ENCODE measurements at places on chromosomes 7 and 10.

- DNase-seq: no peak
Observed at GRCh38 chr10:111109501-111110242, 32.8 kb downstream of the ADRA2A start.

DNA sequence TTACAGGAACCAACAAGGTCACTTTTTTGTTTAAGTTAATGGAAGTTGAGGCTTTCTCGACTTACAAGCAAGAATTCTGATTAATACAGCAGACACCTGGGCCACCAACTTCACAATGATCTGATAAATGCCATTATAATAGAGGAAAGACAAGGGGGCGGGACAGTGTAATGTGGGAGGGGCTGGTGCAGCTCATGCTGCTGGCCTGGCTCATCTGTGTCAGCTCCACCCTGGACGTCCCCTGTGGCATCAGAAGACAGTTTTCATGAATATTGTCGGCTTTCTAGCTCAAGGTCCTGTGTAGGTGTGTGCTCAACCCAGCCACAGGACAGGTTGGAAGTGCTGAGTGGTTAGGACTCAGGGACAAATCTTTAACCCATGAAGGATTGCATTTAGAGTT is 57.0 kb downstream of the MTURN start:
- DNase-seq: no peak

DNA sequence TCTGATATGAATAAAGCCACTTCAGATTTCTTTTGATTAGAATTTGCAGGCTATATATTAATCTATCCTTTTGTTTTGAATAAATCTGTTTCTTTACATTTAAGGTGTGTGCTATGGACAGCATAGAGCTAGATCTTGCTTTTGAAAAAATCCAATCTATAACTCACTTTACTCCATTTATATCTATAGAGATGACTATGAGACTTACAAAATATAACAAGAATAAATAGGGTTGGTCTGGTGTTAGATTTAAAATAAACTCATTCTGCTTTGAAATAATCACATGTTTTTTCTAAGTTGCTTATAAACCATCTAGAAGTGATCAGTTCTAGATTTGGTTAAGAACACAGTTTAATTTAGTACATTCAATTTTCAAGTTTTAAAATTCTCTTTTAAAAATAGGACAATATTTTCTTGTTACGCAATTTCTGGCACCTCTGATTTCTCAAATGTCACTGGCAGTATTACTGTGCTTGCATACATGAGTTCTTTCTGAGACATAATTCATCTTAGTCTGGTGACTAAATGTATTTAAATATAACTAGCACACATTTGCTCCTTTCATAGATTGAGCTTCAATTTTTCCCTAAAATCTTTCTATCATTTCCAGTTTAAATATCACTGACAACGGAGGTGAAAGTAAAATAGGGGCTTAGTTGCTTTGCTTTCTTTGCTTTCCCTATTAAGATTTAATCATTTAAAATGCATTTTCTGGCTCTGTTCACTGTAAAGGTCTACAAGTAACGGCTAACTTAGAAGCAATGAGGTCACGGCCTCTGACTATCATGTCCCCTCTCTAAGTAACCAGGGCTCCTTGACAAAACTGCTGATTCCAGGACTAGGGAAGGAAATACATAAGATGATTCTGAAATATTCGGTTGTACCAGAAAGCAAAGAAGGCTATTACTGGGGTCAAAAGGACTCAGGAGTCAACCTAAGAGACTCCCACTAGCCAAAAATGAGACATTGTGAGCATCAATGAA is 89.3 kb downstream of the ICA1 start:
- no peak for DNase-seq

DNA sequence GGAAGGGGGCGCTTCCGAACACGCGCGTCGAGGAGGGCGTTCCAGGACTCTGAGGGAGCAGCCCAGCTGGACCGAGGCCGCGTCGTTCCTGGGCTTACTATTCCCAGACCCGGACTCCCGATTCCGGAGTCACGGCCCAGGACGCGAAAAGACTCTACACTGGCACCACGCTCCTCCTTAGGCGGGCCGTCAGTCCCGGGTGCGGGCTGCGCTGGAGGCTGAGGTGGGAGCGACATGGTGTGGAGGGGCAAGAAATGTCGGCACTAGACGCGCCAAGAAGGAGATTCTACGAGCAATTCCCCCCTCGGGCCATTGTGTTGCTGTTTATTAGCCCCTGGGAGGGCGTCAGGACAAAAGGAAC is 584 bp upstream of the RUNDC3B start:
- DNase-seq: no peak

- no peak for DNase-seq
Observed at GRCh38 chr7:100806276-100806675, 21.0 kb downstream of the EPHB4 start.

- no peak for DNase-seq
Observed at GRCh38 chr7:155808549-155809331, 3.5 kb downstream of the SHH start.

DNA sequence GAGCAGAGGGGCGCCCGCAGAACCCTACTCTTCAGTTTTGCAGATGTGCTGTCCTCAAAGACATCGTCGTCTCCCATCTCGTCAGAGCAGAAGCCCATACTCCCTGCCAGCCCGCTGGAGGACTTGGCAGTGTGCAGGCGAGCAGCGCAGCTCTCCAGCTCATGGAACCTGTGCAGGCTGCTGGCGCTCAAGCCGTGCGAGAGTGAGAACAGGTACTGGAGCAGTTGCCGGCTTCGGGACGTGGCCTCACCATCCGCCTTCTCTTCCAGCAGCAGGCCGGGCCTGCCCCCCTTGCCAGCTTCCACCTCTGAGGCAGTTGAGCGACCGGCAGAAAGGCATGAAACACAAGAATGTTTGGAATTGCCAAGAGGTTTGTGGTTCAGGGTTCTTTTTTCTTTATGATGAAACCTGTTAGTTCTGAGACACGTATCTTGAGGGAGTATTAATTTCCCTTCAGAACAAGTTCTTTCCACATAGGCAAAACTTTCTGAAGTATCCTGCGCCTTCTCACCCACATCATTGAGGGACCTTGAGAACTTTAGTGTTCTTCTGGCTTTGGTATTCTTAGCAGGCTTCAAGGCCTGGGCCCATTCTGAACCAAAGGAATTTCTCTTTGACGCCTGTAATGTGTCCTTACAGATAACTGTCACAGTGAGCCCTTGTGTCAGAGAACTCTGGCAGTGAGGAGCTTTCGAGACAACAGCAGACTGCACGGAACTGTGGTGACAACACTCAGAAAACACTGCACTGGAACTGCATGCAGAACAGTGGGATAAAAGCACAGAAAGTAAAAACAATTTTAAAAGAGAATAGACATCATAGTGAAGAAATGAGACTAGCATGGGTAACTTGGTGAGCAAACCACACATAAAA is 89.5 kb downstream of the ALOX5 start:
- DNase-seq: no peak

- DNase-seq: no peak
Observed at GRCh38 chr10:101118031-101118430, 13.1 kb upstream of the TLX1 start.

- no peak for DNase-seq
Observed at GRCh38 chr7:151385626-151386300, 24.1 kb downstream of the WDR86 start.

DNA sequence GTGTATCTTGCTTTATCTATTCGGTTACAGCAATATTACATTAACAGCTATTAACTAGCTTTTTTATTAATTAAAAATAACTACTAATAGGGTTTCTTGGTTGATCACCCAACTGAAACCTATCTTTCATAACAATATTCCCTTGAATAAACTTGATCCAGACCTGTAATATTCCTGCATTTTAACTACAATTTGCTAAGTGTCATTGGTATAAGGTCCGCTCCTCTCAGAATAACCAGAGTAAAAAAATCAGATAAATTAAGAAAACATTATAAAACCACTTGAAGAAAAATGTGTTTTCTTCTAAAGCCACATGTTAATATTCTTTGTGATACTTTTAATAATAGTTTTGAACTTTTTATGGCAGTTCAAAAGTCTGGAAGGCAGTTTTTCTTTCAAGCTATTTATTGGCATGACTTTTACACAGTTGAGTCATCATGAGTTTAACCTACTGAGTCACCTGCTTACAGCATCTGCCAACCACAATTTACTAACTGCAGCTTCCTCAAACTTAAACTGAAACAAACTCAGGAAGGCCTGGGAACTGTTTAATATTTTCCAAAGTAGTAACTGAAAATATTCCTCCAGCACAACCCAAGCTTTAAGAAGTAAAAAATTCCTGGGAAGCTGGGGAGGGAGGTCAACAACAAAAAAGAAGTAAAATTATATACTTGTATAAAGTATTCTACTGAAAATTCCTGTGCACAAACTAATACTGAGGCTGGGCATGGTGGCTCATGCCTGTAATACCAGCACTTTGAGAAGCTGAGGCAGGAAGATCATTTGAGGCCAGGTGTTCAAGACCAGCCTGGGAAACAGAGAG is 103.2 kb downstream of the NRBF2 start:
- DNase-seq: no peak

DNA sequence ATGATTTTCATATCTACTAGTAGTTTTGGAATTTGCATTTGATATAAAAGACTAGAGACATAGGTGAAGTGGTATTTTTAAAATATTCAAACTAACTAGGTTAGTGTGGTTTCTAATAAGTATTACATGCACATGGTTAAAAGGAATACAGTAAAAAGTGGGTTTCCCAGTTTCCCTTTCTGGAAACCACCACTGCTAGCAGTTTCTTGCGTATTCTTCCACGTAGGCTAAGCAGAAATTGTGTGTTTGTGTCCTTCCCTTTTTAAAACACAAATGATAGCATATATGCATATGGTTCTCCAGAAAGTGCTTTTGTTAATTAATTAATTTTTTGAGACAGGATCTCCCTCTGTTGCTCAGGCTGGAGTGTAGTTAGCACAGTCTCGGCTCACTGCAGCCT is 15.4 kb downstream of the NRF1 start:
- no peak for DNase-seq

DNA sequence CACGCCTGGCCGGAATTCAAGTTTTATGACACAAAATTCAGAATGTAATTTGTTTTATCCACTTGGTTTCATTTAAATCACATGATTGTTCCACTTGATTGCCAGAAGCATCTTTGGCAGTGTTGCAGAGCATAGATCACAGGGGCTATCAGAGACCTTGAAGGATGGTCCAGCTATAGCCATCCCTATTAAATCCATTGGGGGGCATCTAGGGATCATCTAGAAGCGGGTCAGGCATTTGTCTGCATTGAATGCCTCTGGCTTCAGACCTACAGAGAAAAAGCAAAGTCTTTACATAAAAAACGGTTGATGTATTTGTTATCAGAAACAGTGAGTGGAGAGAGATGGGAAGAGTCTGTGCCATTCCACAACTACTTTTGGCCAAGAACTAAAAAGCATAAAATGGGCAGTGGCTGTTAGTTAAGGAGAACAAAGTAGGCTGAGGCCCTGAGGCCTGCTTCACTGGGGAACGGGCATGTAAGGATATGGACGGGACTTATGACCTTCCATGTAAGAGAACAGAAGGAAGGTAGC is 146.3 kb downstream of the NXPH1 start:
- no peak for DNase-seq

DNA sequence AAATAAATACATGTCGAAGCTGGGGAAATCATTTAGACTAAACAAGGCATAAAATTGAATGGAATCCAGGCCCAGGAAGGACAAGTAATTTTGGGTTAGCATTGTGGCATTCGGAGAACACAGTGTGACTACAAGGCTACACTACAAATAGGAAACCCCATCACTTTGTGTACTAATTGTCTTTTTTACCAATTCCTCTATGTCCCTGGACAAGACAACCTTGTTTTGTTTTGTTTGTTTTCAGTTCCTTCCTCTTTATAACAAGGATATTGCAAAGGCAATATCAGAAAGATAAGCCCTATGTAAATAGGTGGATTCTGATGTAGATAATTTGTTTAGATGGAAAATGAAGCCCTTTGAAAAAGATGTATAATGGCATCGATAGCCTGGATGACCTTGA is 215.9 kb upstream of the MKLN1 start:
- DNase-seq: no peak

GRCh38 chr7:50349963-50350944 is 45.7 kb downstream of the IKZF1 start:
- no peak for DNase-seq

DNA sequence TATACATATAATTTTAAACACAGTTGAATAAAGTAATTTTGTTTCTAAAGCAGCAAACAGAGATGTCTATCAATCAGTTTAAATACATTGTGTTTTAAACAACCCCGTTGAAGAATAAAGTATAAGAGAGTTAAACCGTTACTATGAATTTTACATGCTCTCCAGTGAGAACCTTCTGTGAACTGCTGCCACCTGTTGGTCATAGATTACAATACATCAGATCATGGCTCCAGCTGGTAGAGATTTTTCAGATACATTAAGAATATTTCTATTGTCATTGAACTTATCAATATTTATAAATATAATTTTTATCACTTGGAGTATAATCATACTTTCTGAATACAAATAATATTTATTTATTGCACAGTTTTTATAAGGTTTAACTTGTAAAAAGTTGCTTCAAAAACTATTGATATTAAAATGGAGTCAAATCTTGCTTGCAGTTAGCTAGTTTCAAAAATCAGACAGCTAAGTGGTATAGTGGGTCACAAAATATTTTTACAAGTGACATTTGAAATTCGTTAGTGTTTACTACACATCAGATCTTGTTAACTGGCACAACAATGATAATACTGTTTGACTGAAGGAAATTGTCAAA is 561.2 kb upstream of the PHF14 start:
- DNase-seq: peak; percentile 5

DNA sequence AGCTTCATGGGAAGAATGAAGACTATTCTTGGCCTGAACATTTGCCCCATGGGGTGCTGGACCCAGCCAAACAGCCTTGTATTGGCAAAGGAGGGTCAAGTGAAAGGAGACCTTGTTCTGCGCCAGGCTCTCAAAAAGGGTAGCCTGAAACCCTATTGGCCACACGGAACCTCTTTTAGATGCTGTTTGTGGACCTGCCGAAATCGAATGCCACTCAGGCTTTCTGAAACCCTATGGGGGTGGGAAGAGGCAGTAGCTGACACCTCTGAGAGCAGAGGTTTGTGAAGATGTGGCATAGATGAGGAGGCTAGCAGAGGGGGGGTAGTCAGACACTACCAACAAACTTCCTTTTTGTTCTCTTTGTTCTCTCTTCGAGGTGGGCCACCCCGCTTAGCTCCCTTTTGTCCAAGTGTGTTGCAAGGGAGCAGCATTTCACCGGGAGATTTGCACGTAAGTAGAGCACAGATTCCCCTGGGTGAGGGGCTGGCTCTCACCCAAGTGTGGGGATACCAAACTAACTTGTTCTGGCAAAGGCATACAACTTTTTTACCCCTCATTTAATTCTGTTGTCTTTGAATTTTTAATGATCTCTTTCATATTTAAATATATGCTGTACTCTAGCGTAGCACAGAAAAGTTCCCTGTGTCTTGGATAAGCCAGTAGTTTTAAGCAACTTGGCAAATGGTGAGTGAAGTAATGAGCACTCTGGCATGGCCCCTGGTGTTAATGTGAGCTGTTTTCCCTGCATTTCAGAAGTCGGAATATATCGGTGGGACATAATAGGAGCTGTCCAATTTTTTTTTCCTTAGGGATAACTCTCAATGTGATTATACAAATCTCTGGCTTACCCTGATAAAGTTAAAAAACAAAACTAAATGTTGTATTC is 107.7 kb downstream of the SEPTIN7 start:
- DNase-seq: no peak

- DNase-seq: no peak
Observed at GRCh38 chr7:142554560-142555532, 194.4 kb upstream of the PRSS1 start.

GRCh38 chr7:38222481-38223096 is 44.5 kb downstream of the STARD3NL start:
- DNase-seq: peak; percentile 34
